ENCODE measurements at places on chromosomes 11 and 22.

- no peak for DNase-seq
Measured at GRCh38 chr22:26461188-26461810, 22.3 kb downstream of the HPS4 start.

DNA sequence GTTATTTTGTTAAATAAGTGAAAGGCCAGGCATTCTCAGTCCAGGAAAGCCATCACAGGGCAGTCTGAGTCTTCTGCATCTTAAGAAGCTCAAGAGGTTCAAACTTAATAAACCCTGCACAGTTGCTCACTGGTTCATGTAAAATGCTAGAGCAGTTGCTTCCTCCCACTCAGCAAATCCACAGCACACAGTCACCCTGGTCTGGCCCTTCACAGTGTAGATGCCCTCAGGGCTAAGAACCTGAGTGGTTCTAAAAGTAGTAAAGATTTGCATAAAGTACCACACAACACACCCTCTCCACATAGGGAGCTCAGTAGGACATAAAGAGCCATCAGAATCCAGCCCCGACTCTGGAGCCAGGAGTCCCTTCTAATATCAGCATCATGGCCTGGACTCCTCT, 58.7 kb downstream of the ZNF280B start:
- no peak for DNase-seq

- DNase-seq = no peak
Measured at GRCh38 chr11:96227244-96227643, 115.8 kb downstream of the MAML2 start.

DNA sequence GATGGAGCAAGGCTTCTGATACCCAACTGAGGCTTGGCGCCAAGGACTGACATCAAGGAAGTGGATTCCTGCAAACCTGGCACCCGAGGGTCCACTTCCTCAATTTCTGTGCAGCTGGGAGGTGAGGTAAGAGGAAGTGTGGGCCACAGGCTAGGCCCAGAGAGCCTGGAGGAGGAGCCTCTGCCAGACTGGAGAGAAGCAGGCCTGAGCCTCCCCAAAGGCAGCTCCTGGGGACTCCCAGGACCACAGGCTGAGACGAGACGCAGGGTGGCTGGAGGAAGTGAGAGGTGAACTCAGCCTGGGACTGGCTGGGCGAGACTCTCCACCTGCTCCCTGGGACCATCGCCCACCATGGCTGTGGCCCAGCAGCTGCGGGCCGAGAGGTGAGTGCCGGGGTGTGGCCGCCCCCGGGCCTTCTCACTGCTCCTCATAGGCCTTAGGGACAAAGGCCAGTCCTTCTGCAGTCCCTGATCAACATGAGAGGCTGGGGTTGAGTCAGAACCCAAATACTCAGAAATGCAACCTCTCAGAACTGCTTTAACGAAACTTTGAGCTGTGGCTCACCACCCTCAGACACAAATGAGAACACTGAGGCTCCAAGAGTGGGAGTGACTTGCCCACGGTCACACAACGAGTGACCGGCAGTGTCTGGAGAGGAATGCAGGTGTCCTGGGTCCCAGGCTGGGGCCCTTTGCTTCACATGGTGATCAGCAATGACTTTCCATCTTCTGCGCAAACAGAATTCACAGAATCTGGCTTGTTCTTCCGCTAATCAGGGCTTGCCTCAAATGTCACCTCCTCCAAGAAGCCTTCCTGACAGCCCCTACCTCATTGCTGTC, at the start of gene NCF4:
NCF4 (plus strand) TSS at position 186 of the 839 bp plus-strand sequence; CDS start at position 352, 166 bp downstream.
- no peak for DNase-seq

DNA sequence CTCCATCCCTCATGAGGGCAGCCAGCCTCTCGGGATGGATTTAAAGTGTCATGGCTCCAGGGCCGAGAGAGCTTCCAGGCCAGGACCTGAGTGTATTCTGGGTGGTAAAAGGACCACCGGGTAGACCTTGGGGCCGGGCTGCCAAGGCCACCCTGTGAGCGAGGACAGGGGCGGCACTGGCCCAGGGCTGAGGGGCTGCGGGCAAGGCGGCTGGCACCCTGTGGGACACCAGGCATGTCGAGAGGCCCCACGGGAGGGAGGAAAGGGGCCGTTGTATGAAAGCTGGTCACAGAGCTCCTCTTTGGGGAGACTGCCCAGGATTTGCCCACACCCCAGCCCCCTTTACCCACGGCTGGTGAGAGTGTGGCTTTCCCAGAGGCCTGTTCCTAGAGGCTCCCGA, 92.3 kb upstream of the RTL6 start:
- DNase-seq = no peak

DNA sequence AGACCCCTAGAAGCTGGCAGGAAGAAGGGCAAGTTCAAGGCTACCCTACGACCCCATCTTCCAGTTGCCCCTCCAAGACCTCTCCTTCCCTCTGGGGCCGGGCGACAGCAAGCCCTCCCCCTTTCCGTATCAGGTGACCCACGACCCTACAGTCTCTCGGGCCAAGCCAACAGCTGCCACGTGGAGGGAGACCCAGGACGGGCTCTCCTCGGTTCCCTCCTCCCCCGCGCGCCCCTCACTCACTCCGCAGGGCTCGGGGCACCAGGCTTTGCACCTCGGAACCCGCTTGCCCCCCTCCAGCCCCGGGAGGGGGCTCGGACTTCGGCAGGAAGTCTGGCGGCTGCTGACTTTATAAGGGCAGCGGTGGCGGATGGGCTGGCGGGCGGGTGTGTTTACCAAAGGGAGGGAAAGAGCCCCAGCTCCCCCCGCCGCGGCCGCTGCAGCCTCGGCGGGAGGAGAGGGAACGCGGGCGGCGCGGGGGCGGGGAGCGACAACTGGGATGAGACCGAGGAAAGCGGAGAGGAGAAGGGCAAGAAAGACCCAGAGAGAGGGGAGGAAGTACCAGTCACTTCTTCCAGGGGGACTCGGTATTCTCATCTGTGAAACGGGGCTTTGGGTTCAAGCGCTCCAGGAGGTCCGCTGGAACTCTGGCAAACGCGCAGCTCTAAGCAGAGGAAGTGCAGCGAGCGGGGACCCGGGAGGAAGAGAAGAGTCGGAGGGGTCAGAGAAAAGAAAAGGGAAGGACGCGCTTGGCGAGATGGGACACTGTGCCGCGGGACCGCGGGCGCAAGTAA, 767 bp downstream of the SLC43A1 start:
- DNase-seq = no peak

GRCh38 chr11:109972181-109972715, 120.9 kb upstream of the ZC3H12C start:
- no peak for DNase-seq

DNA sequence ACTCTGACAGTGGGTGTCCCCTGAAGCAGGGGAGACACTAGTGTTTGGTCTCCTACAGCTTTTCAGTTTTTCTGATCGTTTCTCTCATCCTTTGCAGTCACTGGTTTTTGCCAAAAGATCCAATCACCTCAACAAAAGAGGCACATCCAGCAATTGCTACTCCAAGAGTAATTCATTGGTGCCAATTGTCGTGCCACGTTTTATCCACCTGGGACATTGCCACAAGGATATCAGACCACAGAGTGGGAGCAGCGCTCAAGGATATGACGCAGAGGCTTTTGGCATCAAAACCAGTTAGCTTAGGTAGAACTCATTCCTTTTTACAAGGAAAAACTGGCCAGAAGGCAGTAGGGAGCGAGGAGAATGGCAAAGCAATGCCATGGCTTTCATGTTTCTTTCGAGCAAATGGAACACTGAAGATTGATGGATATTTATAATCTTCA, 40.9 kb upstream of the BLID start:
- DNase-seq = no peak

- DNase-seq = no peak
Measured at GRCh38 chr11:5123802-5124521, 14.2 kb downstream of the OR52A5 start.

DNA sequence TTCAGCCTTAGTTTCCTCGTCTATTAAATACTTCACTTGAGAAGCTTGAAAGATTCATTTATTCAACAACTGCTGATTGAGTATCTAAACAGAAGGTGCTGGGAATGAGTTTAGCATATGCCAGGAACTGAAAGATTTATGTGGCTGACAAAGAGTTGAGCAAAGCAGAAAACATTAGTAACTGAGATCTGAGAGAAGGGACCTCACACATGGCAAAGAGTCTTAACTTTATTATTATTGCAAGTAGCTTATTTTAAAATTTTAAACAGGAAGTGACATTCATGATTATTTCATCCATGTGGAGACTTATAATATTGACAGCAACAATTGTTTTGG, 133.6 kb downstream of the CASP12 start:
- DNase-seq = no peak

DNA sequence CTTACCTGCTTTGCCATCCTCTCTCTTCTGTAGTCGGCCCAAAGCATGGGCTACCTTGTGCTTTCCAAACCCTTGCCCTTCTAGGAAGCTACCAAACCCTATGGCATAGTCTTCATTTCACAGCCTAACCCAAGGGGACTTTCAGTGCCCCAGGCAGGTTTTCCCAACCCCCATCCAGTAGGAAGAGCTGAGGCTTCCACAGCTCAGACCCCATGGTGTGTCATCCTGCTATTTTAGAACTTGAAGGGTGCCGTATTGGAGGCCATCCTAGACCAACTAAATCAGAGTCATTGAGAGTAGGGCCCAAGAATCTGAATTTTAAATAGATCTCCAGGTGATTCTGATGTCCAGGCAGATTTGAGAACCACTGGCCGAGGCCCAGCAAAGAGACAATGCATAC, 31.9 kb upstream of the TUB start:
- no peak for DNase-seq

- no peak for DNase-seq
Measured at GRCh38 chr11:674406-674805, 20.6 kb downstream of the DEAF1 start.

GRCh38 chr11:28939381-28939780, 831.2 kb downstream of the METTL15 start:
- no peak for DNase-seq
